ENCODE measurements at places on chromosomes 1 and 21.

DNA sequence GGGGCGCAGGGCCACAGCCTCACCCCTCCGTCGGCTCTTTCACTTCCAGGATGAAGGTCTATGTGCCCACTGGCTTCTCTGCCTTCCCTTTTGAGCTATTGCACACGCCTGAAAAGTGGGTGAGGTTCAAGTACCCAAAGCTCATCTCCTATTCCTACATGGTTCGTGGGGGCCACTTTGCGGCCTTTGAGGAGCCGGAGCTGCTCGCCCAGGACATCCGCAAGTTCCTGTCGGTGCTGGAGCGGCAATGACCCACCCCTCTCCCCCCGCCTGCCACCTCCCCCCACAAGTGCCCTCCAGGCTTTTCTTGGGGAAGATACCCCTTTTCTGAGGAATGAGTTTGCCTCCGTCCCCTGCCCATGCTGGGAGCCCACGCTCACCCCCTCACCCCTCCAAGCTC lies 35.2 kb downstream of the EPHX1 start:
- no peak for DNase-seq

DNA sequence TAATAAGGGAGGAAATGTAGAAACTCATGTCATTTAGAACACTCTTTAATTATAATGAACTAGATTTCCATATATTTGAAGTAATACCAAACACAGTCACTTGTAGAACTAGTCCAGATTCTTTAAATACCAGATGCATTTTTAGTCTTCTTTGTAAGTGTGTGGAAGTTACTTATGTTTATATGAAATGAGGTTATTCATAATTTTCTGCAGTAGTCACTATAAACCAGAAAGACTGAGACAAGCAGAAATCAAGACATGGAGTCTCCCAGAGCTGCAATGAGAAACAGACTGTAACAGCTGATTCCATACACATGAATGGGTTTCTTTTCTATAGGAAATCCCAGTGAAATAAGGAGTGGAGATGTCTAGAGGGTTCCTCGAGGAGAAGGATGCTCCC lies 216.6 kb upstream of the ZP4 start:
- DNase-seq = no peak

- DNase-seq = no peak
Measured at GRCh38 chr1:151986501-151987190, 7.0 kb downstream of the S100A10 start.

- DNase-seq = no peak
Measured at GRCh38 chr21:38401191-38401926, 96.9 kb downstream of the ERG start.

- DNase-seq = no peak
Measured at GRCh38 chr1:207313131-207313530, 8.3 kb upstream of the CD55 start.

Measured in SW480 (cell line).